ENCODE measurements at places on chromosomes 12 and 14.

GRCh38 chr12:100017056-100017455 lies 32.3 kb upstream of the ANKS1B start:
- no peak for DNase-seq

- DNase-seq = no peak
Measured at GRCh38 chr14:43147485-43147884, 1359.6 kb downstream of the FSCB start.

- no peak for DNase-seq
Measured at GRCh38 chr12:121444842-121445202, 44.9 kb downstream of the RNF34 start.

GRCh38 chr12:44000309-44000952 lies 164.6 kb downstream of the TMEM117 start:
- no peak for DNase-seq

DNA sequence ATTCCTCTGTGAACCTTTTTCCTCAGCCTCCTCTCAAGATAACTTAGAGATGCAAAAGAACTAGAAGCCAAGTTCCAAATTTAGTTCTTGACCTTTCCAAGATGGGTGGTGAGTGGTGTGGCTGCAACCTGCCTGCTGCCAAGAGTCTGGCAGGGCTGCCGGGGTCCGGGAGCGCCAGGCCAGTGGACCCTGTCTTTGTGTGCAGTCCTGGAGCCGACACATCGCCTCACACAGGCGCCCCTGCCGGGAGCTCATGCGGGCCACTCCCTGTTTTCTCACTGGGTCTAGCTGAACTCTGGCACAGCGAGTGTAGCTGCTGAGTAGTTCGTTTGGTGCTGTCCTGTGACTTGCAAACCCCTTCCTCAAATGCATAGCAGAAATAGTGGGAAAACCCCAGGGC lies 84.9 kb downstream of the CACNA1C start:
- no peak for DNase-seq

- no peak for DNase-seq
Measured at GRCh38 chr12:39032448-39032847, 127.1 kb upstream of the CPNE8 start.

DNA sequence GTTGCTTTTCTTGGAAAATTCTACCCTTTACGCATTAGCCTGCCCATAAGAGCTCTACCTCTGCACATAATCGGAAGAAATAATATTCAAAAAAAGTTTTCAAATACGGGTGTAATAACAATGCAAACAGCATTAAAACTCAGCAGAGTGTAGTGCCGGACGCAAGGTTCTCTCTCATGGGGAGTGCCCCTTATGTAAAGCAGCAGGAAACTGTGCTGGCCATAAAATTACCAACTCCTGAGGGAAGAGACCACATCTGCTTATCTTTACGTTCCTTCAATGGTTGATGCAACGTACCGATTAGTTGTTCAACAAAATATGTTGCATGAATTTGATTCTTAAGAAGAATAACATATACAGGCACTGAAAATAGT lies 118.7 kb upstream of the TMCC3 start:
- no peak for DNase-seq

GRCh38 chr14:31425905-31426304 lies 5.6 kb upstream of the HEATR5A start:
- DNase-seq = no peak

DNA sequence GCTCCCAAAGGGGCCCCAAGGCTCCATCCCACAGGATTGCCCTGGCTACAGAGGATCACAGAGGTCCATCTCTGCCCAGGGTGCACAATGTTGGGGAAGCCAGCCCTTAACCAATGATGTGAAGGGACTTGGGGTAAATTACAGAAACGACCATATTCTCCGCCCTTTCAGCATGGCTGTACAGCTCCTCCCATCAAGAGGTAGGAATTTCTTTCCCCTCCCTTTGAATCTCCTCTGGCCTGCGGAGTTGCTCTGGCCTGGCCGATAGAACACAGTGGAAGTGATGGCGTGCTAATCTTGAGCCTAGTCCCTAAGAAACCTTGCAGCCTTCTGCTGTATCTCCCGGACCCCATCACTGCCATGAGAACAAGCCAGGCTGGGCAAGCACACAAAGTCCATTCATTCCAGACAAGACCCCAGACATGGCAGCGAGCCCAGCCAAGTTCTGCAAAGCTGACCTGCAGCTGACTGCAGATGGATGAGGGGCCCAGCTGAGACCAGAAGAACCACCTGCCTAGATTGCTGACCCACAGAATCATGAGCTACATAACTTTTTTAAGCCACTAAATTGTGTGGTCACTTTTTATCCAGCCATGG lies 6.9 kb upstream of the IFI27 start:
- DNase-seq = no peak

DNA sequence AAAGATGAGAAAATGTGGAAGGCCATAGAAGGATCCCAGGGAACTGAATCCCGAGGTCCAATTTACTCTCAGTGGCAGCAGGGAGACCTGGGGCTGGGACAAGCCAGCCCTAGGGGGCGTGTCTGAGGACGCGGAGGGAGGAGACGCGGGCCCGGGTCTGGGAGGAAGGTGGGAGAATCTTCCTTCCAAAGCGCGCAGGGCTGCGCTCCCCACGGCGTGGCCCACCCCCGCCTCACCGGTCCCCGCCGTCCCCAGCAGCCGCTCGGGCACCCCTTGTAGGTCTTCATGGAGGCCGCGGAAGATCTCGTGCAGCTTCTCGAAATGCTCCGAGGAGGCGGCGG lies 323 bp downstream of the VTI1B start:
- peak; percentile 67 for DNase-seq

DNA sequence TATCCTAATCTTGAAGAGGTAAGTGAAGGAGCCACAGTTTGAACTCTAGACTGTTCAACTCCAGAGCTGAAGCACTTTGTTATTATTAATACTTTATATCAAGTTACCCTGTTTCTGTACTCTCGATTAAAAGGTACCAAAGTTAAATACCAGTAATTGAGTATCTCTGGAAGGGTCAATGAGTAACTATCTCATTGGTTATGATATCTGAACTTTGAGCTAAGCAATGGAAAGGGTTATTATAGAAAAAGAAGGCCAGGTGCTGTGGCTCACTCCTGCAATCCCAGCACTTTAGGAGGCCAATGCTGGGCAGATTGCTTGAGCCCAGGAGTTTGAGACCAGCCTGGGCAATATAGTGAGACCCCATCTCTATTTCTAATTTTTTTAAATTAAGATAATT lies 9.9 kb downstream of the TMEM19 start:
- DNase-seq = no peak

GRCh38 chr12:4862809-4863208 lies 46.9 kb upstream of the KCNA1 start:
- DNase-seq = no peak

GRCh38 chr12:2547273-2548044 lies 247.3 kb upstream of the FKBP4 start:
- DNase-seq = no peak

DNA sequence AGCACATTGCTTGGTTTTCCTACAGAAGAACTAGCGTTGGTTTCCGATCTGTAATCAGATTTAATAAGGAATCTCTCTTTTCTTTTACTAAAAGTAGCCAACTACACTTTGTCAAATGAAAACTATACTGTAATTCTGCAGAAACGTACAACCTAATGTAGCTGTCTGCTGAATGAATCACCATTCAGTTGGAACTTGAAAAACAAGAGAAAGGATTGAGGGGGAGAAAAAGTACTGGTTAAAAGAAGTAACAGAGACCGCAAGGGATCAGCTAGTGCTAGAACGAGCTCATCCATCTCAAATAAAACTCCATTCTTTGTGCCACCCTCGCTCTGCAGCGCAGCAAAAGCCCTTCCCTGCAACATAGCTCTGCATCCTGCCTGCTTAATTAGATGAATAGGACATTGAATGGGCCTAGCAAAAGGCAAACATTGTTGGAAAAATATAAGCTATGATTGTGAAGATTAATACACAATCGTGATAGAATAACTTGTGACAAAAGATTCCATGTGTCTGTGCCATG lies 2.6 kb downstream of the GARIN2 start:
- no peak for DNase-seq

DNA sequence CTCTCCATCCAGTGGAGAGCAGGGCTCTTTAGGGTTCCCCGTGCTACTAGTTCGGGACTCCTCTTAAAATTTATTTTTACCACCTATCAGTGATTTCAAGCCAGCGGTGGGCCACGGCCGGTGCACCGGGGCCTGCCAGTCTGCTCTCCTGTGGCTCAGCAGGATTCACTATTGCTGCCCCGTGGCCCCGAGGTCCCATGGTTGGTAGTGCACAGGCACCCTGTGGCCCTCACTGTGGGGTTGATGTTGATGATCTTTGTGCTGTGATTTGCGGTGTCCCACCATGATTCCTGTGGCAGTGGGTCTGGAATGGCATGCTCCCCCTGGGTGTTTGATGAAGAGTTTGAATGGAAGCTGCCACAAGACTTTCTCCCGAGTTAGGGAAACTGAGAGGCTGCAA lies 12.6 kb upstream of the MEG3 start:
- no peak for DNase-seq

DNA sequence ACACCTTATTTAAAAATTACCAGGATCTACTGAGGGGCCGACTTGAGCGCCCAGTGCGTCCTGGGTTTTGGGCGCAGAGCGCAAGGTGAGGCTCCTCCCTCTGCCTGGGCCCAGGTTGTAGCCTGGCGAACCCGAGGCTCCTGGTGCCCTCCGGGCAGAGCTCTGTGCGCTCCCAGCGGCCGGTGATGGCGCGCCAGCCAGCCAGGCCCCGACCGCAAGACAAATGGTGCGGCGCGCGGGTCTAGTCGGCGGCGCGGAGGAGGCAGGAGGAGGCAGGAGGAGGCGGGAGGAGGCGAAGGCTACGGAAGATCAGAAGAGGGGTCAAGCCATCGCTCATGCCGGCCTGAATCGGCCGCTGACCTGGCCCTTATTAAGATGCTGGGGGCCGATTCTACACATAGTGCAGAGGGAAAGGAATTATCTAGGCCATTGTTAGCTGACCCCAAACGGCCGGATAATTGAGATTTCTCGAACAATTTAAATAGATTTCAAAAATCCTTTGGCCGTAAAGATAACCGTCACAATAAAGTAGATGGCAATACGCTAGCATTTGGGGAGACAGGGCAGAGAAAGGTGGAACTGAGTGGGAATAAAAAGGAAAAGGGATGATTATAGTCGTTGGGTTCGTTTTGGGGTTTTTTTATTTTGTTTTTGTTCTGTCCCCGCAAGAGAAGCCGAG lies 2.8 kb downstream of the TBX5 start:
- DNase-seq = no peak

- no peak for DNase-seq
Measured at GRCh38 chr12:64500394-64500793, 48.5 kb downstream of the TBK1 start.
